Subcutaneous adipose tissue (tissue), 4 donors: ENCODE measurements at places on chromosomes 6 and 20. TPM values are rescaled to one million over a fixed set of nuclear protein-coding genes. Genes with fewer than 3 reads are reported as not detected.

The C4B gene
- 9.0 TPM for total RNA-seq

The SLC24A3 gene
- 7.5 TPM for total RNA-seq

The RAMACL gene
- 11.0 TPM for total RNA-seq

The TP53TG5 gene
- total RNA-seq: not detected

The TFAP2A gene
- total RNA-seq: not detected

The SNRPB2 gene
- 33.9 TPM for total RNA-seq

The NDUFAF4 gene
- total RNA-seq: 11.0 TPM

The PRSS16 gene
- total RNA-seq: not detected

The REPS1 gene
- 47.3 TPM for total RNA-seq

The AKAP12 gene
- 112 TPM for total RNA-seq

The WASF1 gene
- total RNA-seq: 6.8 TPM

The FNDC11 gene
- total RNA-seq: not detected

The NRM gene
- total RNA-seq: 4.2 TPM

The TAP1 gene
- 38.1 TPM for total RNA-seq

The SNAP91 gene
- total RNA-seq: not detected

The LAMA4 gene
- 265 TPM for total RNA-seq

The KCNS1 gene
- total RNA-seq: not detected

The TRPC4AP gene
- total RNA-seq: 79.4 TPM

The BPIFB2 gene
- not detected for total RNA-seq

The TTLL9 gene
- 0.38 TPM for total RNA-seq
